ENCODE measurements at places on chromosomes 5 and 9.

- no peak for DNase-seq
Observed at GRCh38 chr9:122219856-122220672, 8.7 kb downstream of the LHX6 start.

- DNase-seq: no peak
Observed at GRCh38 chr9:93058355-93059010, at the start of gene SUSD3. Gene SUSD3 (plus strand): TSS chr9:93058701. CDS start chr9:93058743, 42 bp downstream.

GRCh38 chr5:158838781-158839180 lies 260.9 kb downstream of the EBF1 start:
- no peak for DNase-seq

GRCh38 chr5:134545070-134545868 lies 19.8 kb downstream of the JADE2 start:
- DNase-seq: no peak

DNA sequence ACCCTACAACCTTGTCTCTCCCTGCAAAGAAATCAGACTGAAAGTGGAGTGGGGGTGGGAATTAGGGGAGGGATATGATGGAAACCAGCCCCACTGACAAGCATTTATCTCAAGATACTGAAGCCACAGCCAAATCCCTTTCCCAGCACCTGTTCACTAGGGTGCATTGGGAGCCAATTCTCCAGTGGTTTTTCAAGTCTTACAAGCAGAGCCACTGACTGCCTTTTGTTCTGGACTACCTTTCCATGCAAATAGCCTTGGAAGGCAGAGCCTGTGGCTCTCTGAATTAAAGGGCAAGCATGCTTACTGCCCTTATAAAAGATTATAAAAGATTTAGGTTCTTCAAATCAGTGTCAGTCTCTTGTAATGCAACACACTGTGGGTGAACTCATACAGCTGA lies 8.8 kb upstream of the GGTA1 start:
- DNase-seq: no peak

GRCh38 chr9:105647595-105648349 lies 14.5 kb upstream of the TAL2 start:
- DNase-seq: no peak

GRCh38 chr9:2059274-2059929 lies 44.3 kb downstream of the SMARCA2 start:
- no peak for DNase-seq

DNA sequence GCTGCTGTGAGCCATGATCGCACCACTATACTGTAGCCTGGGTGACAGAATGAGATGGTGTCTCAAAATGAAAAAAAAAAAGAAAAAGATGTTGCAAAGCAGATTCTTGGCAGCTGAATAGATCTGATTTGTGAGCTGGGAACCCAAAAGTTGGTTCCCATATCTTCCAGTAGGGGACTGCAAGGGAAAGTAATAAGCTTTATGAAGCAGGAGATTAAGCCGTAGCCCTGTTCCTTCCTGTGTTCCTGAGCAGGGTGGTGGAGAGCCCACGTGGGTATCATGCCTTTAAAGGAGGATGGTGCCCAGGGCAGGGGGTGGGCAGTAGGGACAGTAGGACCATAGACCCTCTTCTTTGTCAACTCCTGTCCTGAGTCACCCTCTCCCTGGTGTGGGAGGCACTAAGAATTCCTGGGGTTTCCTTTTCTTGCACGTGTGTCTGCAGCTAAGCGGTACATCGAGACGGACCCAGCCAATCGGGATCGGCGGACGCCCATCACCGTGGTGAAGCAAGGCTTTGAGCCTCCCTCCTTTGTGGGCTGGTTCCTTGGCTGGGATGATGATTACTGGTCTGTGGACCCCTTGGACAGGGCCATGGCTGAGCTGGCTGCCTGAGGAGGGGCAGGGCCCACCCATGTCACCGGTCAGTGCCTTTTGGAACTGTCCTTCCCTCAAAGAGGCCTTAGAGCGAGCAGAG lies 37.9 kb downstream of the STOM start:
- DNase-seq: no peak

DNA sequence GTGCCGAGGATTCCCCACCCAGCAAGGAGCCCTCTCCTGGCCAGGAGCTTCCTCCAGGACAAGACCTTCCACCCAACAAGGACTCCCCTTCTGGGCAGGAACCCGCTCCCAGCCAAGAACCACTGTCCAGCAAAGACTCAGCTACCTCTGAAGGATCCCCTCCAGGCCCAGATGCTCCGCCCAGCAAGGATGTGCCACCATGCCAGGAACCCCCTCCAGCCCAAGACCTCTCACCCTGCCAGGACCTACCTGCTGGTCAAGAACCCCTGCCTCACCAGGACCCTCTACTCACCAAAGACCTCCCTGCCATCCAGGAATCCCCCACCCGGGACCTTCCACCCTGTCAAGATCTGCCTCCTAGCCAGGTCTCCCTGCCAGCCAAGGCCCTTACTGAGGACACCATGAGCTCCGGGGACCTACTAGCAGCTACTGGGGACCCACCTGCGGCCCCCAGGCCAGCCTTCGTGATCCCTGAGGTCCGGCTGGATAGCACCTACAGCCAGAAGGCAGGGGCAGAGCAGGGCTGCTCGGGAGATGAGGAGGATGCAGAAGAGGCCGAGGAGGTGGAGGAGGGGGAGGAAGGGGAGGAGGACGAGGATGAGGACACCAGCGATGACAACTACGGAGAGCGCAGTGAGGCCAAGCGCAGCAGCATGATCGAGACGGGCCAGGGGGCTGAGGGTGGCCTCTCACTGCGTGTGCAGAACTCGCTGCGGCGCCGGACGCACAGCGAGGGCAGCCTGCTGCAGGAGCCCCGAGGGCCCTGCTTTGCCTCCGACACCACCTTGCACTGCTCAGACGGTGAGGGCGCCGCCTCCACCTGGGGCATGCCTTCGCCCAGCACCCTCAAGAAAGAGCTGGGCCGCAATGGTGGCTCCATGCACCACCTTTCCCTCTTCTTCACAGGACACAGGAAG lies 120.2 kb downstream of the RGS3 start:
- no peak for DNase-seq
